CD4-positive, alpha-beta T cell treated with Interleukin-17A for 1 hour (primary cell): ENCODE measurements at places on chromosomes 2 and 18.
A peak's percentile ranks its signal among the peaks of the same experiment; 100 is the strongest.

DNA sequence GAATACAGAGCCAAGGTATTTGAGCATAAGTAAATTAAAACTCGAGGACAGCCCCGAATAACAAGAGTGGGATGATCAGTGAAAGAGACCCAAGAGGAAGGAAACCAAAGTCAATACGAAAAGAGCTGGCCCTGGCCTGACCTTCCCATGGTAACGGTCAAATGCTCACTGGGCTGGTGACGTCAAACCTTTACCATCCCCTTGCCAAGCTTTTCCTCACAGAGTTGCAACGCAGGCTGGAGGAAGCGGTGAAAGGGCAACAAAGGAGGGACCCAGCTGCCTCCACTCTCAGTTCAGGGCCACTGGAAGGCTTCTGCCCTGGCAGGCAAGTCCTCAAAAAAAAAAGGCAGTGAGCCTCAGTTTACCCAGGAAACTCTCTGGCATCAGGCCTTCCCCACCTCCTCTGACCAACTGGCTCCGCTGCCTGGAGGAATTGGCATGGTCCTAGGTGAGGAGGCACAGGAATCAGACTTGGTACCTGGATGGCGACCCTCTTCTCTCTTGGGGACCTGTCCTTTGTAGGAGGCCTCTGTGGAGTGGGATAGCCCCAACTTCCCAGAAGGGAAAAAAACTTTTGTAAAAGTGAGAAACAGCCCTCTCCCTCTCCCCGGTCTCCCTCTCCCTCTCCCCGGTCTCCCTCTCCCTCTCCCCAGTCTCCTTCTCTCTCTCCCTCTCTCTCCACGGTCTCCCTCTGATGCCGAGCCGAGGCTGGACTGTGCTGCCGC is 212.4 kb downstream of the ANAPC1 start:
- DNase-seq = peak; percentile 3

- no peak for DNase-seq
These were observed 1064.6 kb upstream of the CHAC2 start for GRCh38 chr2:52703004-52703403.

GRCh38 chr2:194151231-194151630 is 1505.8 kb upstream of the SLC39A10 start:
- DNase-seq = no peak

DNA sequence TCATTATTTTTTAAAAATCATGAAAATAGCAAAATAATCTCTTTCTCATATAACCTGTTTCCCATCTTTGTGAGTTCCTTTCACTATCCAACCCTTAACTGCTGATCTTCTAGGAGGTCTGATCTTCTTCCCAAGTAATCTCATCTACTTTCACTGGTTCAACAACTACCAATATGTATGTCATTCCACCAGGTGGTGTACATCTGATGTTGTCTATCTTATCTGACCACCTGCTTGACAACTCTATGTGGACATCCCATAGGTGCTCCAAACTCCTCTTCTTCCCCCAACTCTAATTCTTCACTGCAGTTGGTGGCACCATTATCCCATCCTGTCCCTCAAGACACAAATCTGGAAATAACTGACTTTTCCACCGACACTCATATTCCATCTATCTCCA is 62.5 kb downstream of the FAM228A start:
- no peak for DNase-seq

GRCh38 chr2:236862961-236863728 is 222.5 kb upstream of the COPS8 start:
- DNase-seq = no peak

DNA sequence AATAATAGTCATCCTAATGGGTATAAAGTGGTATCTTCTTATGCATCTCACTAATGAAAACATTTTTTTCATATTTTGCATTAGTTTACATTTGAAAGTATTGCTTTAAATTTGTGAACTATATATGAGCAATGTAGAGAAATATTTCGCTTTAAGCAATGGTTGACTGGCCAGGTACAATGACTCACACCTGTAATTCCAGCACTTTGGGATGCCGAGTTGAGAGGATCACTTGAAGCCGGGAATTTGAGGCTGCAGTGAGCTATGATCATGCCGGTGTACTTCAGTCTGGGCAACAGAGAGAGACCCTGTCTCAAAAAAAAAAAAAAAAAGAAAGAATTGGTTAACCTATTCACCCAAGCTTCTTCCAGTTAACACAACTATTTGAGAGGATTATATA is 15.1 kb downstream of the ZCCHC2 start:
- no peak for DNase-seq

DNA sequence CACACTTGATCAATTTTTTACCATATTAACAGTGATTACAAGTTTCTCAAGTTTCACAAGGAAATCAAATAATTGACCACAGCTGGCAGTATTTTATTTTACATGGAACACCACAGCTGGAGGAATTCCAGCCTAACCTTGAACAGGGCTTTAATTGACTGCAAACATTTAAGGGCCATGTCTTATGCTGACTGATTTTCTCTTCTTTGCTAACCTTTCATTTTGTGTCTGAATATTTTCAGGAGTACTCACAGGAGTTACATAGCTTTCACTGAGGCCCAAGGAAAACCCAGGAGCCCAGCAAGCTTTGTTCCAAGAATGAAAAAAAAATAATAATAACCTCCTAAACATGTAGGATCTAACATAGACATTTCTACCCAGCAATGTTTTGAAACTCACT is 49.6 kb downstream of the FRZB start:
- no peak for DNase-seq

GRCh38 chr18:63137999-63138435 is 181.6 kb downstream of the BCL2 start:
- peak; percentile 70 for DNase-seq

DNA sequence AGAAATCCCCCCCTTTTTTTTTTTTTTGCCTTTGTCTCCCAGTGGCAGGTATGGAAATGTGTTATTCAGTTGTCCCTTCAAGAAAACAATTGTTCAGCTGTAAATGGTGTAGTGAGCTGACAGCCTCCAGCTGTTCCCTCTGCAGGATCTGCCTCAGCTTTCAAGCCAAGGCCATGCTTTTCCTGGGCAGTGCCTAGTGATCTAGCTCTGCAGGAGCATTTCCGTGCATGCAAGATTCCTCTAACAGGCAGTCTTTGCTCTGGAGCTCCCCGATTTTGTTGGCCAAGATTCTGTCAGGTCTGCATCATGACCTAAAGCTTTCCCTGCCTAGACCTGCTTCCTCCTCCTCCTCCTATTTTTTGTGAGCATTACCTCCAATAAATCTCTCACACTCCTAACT is 300.7 kb upstream of the UBE2E3 start:
- DNase-seq = no peak

DNA sequence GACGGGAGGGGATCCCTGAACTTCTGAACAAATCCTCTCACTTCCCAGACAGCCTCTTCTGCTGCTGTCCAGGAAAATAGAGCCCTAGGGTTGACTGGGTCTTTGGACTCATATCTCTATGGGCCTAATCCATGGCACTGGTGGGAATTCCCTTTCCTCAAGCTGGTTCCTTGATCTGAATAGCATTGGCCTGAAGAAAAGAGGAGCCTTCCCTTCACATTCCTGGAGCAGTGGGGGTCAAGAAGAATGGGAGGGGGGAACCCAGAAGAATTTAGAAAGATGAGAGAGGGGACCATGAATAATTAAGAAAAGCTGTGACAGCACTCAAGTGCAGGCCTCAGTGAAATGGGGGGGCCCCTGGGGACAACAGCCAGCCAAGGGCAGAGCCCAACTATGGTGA is 80.2 kb downstream of the COL6A3 start:
- no peak for DNase-seq

DNA sequence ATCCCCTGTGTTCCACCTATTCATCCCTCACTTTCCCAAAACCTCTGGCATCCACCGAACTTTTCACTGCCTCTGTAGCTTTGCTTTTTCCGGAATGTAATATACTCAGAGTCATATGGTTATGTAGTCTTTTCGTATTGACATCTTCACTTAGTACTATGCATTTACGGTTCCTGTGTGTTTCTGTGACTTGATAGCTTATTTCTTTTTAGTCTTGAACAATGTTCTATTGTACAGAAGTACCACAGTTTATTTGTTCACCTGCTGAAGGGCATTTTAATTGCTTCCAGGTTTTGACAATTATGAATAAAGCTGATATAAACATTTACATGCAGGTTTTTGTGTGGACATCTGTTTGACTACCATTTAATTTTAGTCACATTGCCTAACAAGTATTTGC is 154.7 kb upstream of the DOK6 start:
- DNase-seq = no peak

DNA sequence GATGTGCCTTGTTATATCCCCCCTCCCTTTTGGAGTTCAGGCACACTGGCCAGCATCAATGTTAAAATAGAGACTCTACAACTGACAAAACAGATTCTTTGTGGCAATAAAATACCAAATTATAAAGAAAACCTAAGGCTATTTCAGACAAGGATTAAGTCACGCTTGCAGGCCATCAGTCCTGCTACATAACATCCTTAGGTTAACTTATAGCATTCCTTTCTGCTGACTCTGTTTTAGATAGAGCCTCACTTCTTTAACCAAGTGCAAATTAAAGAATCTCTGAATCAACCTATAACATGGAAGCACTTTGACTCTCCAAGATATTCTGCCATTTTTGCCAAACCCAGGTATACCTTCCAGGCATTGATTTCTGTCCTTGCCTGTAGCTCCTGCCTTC is 784.6 kb downstream of the RNF144A start:
- DNase-seq = no peak

DNA sequence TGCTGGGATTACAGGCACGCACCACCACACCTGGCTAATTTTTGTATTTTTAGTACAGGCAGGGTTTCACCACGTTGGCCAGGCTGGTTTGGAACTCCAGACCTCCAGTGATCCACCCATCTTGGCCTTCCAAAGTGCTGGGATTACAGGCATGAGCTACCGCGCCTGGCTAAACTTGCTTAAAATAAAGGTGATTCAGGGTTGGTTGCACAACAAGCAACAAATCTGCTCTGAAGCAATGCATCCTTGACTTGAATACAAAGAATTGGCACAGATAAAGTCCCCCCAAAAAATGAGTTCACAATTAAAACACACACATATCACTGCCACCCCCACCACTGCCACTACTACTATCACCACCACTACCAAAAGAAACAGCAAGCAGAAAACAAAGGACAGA is 34.9 kb downstream of the CCDC88A start:
- no peak for DNase-seq

DNA sequence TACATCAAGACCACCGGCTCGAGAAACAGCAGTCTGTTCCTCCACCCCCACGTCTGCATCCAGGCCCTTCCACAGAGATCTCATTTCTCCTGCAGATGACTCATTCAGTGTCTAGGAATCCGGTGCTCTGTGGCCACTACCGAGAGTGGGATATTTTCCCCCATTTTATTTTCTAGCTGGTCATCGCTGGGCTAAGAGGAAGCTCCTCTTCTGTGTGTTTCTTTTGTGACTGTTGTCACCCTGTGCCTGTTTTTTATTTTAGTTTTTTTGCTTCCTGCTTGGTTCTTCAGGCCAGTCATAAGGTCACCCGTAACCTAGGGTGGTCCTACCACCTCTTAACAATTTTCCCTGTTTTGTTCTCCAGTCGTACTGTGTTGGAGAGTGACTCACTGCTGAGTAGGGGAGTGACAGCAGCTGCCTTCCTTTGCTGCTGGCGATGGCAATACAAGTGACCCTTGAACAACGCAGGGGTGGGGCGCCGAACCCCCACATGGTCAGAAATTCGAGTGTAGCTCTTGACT is 6.7 kb downstream of the RAMP1 start:
- DNase-seq = no peak

GRCh38 chr2:65429786-65430602 is 2.4 kb downstream of the SPRED2 start:
- DNase-seq = no peak

- peak; percentile 18 for DNase-seq
These were observed at the start of gene RNF152 for GRCh38 chr18:61892683-61893308. Gene RNF152, minus strand, starts transcription at chr18:61893007. Its CDS starts 76,544 bp downstream, at chr18:61816463.

DNA sequence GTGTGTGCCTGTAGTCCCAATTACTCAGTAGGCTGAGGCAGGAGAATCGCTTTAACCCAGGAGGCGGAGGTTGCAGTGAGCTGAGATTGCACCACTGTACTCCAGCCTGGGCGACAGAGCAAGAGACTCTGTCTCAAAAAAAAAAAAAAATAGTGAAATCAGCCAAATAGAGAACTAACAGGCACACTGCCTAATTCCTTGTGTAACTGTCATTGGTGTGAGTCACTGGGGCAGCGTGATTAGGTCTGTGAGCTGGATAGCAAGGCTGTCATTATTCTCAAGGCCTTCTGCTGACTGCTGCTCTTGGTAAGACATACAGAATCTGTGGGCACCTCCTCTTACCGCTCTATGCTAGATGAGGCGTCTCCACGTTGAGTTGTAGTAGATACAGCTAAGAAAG is 270.3 kb downstream of the NEDD4L start:
- DNase-seq = no peak

DNA sequence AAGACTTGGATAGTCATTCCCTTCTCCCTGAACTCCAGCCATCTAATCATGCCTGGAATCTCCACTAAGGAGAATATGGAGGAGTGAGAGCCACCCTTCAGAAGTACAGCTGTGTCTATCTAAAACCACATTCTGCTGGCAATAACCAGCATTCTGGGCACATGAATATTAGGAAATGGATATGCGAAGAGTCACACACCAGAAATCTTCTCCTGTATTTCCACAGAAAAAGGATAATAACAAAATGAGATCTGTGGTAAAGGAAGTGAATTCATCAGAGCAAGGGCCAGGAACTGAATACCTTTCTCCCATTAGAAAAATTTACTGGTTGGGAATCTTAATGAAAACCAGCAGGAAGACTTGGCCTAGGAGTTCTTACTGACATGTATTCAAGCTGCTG is 218.8 kb downstream of the SCG2 start:
- no peak for DNase-seq

- no peak for DNase-seq
These were observed 29.8 kb upstream of the YES1 start for GRCh38 chr18:841647-842370.

- no peak for DNase-seq
These were observed 24.3 kb downstream of the RHOB start for GRCh38 chr2:20471148-20471547.

GRCh38 chr18:13446610-13447461 is 228.3 kb downstream of the LDLRAD4 start:
- DNase-seq = no peak

DNA sequence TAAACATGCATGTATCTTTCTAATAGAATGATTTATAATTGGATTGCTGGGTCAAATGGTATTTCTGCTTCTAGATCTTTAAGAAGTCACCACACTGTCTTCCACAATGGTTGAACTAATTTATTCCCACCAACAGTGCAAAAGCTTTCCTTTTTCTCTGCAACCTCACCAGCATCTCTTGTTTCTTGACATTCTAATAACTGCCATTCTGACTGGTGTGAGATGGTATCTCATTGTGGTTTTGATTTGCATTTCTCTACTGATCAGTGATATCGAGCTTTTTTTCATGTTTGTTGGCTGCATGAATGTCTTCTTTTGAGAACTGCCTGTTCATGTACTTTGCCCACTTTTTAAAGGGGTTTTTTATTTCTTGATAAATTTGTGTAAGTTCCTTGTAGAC is 182.5 kb downstream of the ANKRD44 start:
- DNase-seq = peak; percentile 40

DNA sequence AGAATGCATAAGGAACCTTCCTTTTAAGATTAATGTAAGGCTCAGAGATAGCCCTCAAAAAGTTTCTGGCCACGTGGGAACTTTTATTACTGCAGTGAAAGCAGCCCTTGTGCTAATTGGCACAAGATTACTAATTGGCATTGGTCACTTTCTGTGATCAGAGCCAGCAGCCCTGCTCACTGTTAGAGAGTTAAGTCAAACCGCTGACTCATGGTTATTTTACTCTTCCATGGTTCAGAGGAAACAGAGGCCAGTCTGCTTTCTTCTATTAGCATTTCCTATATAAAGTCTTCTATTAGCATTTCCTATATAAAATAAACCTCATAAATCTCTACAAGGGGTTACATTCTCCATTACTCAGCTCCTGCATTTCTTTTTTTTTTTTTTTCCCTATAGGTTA is 1.5 kb upstream of the SLC35G4 start:
- DNase-seq = no peak
